ENCODE measurements at places on chromosomes 12 and 14. TPM values are rescaled to one million over a fixed set of nuclear protein-coding genes. Genes with fewer than 3 reads are reported as not detected.

Gene ANKRD52
- total RNA-seq = 15.4 TPM

Gene CPNE6
- not detected for total RNA-seq

Gene CCDC38
- not detected for total RNA-seq

Gene TAS2R30
- 7.2 TPM for total RNA-seq

Gene PEBP1
- 129 TPM for total RNA-seq

Gene SLC6A15
- total RNA-seq = 1.4 TPM

Gene POTEM
- total RNA-seq = not detected

Gene PTPN6
- under 0.01 TPM for total RNA-seq

Gene GPR84
- total RNA-seq = not detected

Gene P2RX2
- not detected for total RNA-seq

Gene SRRM4
- not detected for total RNA-seq

Gene GPD1
- total RNA-seq = 0.18 TPM
